NCI-H1436 treated with DMSO at 0.1 percent for 48 hours (cell line): ENCODE measurements at places on chromosomes 6 and 20.

DNA sequence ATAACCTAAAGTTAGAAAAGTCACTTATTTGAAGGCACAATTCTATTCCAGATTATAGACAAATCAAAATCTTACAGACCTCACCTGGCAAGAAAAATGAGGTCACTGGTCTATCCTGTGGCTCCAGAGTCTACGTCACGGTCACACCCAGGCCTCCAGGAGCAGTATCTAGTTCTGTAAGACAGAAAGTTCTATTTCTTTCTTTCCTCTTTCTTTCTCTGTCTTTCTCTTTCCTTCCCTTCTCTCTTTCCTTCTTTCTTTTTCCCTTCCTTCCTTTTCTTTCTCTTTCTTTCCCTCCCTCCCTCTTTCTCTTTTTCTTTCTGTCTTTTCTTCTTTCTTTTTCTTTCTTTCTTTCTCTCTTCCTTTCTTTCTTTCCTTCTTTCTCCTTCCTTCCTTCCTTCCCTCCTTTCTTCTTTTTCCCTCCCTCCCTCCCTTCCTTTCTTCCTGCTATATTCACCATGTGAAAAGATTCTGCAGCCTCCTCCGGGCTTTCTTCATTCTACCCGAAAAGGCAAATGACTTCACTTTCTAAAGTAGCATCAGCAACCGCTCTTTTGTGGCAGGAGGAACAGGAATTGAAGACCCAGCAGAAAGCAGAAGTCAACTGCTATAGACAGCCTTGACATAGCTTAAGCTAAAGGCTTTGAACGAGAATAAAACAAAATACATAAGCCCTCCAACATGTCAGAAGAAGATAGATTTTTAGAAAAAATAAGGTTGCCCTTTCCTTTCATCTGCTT lies 83.9 kb upstream of the SIRPG start:
- DNase-seq, result no peak

DNA sequence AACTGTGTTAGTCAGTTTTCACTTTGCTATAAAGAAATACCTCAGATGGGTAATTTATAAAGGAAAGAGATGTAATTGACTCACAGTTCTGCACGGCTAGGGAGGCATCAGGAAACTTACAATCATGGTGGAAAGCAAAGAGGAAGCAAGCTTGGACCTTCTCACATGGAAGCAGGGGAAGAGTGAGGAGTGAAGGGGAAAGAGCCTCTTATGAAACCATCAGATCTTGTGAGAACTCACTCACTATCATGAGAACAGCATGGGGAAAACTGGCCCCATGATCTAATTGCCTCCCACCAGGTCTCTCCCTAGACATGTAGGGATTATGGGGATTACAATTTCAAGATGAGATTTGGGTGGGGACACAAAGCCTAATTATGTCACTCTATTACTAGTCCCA lies 41.3 kb upstream of the PLAGL1 start:
- no peak for DNase-seq

- DNase-seq, result no peak
Observed at GRCh38 chr6:6557504-6557839, 31.0 kb upstream of the LY86 start.

DNA sequence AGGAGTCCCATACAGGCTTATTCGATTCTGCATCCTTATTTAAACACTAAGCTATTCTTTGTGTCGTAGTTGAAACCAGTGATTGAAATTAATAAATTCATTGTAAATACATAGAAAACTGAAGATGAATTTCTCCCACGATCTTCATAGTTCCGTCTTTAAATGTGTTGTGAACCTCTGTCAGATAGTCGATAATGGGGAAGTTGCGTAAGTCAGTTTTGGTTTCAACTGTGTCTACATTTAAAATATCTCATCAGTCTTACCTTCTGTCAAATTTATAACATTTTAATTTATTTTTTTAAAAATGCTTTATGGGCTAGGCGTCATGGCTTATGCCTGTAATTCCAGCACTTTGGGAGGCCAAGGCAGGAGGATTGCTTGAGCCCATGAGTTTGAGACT lies 12.7 kb downstream of the STX11 start:
- no peak for DNase-seq

GRCh38 chr6:33343953-33344611 lies 26.5 kb upstream of the ZBTB22 start:
- DNase-seq, result no peak

- DNase-seq, result no peak
Observed at GRCh38 chr20:12051206-12052163, 133.8 kb downstream of the BTBD3 start.

DNA sequence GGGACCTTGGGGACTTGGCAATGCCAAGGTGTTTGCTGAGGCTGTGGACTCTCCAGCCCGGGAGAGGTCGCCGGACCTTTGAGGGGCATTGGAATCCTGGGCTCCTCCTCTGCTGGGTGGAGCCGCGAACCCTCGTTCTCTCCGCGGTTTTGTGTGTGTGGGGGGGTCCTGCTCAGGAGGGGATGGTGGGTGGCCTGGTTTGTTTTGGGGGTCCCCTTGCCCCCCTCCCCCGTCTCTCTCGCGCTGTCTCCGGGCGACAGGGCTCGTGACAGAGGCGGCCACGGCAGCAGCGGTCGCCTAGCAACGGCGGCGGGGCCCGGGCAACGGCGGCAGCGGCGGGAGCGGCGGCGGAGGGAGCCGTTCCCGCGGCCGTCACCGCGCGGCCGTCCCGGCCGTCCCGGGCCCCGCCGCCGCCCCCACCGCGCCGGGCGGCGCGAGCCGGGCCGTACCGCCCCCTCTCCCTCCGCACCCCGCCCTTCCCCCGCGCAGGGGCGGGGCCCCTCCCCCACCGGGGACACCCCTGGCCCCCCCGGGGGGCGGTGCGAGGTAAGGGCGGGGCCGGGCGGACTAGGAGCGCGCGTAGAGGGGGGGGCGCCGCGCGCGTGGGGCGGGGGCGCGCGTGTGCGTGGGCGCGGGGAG lies 7.8 kb downstream of the SYNGAP1 start:
- no peak for DNase-seq

DNA sequence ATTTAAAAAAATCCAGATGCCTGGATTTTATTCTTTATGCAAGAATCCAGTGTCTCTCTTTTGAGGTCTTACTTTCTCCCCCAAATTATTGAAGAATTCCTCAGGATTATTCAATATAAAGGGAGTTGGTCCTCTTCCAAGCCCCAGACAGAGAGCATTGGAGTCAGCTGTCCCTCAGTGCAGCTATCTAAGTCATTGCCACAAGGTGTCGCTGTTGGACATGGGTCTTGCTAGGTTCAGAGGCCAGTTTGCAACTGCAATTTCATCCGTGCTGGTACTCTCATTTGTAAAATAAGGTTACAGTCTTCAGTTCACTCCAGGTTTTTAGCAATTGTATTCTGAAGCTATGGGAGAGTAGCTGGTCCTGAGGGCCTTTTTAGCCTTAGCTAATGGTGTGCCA lies 27.8 kb downstream of the CCN2 start:
- no peak for DNase-seq

- no peak for DNase-seq
Observed at GRCh38 chr6:130421585-130421984, 55.8 kb downstream of the TMEM200A start.

GRCh38 chr6:139486476-139486799 lies 112.0 kb upstream of the CITED2 start:
- no peak for DNase-seq

GRCh38 chr6:156731396-156731795 lies 45.8 kb upstream of the ARID1B start:
- DNase-seq, result peak; percentile 78

GRCh38 chr6:105453968-105454367 lies 51.1 kb upstream of the PREP start:
- no peak for DNase-seq

- no peak for DNase-seq
Observed at GRCh38 chr6:42572523-42572922, 8.7 kb downstream of the UBR2 start.

DNA sequence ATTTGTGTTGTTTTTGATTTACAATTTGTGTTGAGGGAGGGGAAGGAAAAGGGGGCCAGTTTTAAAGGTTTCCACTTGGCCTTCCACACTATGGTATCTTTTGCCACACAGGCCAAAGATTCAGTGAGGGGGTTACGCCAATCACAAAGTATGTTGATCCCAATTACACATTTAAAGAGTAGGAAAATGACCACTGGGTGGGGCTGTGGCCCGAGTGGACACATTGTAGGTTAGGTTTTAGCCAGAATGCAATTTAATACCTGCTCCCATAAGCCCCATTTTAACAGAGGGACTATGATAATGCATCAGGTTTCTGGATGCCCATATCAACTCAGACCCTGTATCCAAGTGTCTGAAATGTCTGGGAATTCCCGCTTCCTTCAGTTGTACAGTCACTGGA lies 15.6 kb downstream of the VGLL2 start:
- no peak for DNase-seq

DNA sequence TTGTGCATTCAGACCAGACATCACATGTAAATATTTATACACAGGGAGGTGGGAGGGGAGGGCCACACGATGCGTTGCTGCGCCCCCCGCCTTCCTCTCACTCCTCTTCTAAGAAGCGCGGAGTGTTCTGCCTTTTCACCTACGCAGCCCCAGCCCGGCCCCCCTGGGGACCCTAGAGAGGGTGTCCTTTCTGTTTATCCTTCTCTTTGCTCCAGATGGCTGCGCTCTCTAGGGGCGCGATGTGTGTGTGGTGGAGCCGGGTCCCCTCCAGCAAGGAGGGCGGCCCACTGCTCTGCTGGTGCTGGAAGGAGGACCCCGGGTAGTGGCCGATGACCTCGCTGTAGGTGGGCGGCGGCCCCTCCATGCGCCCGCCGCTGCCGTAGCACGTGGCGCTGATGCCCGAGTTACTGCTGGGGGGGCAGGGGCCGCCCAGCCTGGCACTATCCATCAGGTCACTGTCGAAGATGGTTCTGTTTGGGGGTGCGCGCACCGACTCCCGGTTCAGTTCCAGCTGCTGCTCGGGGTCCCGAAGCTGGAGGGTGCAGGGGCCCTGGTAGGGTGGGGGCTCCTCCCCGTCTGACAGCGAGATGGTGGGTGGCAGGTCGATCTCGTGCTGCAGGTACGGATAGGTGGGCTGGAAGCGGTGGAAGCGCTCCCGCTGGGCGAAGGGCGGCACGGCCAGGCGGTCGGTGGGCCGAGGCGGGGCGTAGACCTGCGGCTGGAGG lies 31.8 kb upstream of the ZBP1 start:
- DNase-seq, result no peak

DNA sequence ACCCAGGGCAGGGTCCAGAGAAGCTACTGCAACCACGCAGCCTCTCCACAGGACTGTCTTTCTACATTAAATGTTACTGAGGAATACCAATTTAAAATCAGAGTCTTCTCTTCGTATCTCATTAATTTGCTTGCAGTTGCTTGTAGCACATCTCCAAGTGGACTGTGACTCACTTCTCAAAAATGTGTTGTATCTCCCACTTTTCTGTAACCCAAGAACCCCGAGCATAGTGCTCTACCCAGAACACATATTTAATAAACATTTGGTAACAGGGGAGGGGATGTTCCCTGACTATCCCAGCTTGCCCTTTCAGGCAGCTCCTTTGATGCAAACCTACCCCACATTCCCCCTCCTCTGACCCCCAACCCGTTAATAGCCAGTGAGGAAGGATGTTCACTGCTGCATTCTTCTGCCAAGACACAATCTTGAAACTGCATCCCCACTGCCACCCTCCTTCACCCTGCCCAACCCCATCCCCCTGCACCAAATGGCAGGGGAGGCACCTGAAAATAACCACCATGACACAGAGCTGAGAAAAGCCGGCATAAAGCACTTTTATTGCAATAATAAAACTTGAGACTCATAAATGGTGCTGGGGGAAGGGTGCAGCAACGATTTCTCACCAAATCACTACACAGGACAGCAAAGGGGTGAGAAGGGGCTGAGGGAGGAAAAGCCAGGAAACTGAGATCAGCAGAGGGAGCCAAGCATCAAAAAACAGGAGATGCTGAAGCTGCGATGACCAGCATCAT lies 24.2 kb downstream of the FKBP1A start:
- no peak for DNase-seq

- DNase-seq, result no peak
Observed at GRCh38 chr6:77430504-77430903, 32.8 kb downstream of the HTR1B start.

- DNase-seq, result peak; percentile 95
Observed at GRCh38 chr6:157302736-157303135, 20.6 kb downstream of the TMEM242 start.

DNA sequence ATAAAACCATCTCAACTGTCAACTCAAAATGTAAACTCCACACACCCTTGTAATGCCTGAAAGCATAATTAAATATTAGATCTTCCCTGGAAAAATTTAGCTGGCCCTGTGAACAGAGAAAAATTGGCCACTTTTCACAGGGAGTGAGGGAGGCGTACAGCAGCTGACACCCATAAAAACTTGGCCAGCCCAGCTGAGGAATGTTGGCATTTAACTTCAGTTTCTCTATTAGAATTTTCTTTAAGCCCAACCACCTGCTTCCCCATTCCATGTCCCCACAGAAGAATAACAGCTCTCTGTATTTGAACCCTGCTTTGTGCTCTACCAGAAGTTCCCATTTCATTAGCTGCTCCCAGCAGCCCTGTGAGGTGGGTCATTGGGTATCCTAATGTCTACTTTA lies 41.0 kb downstream of the PKHD1 start:
- DNase-seq, result no peak

- no peak for DNase-seq
Observed at GRCh38 chr20:23002276-23002675, 32.8 kb upstream of the SSTR4 start.
